ENCODE measurements at places on chromosomes 7 and 10.

GRCh38 chr7:7972128-7972527 is 3.5 kb downstream of the GLCCI1 start:
- DNase-seq, result no peak

- no peak for DNase-seq
Measured at GRCh38 chr7:142231716-142232115, 26.1 kb downstream of the PRSS58 start.

- DNase-seq, result no peak
Measured at GRCh38 chr10:29736366-29737073, 101.7 kb upstream of the SVIL start.

GRCh38 chr7:132877573-132877972 is 204.3 kb downstream of the CHCHD3 start:
- DNase-seq, result no peak

- DNase-seq, result no peak
Measured at GRCh38 chr10:59047180-59047579, 129.3 kb upstream of the PHYHIPL start.

- DNase-seq, result no peak
Measured at GRCh38 chr10:80485076-80485945, 31.2 kb downstream of the TSPAN14 start.

- no peak for DNase-seq
Measured at GRCh38 chr10:117621795-117622420, 79.4 kb downstream of the EMX2 start.

- DNase-seq, result no peak
Measured at GRCh38 chr10:54469587-54470323, 331.3 kb downstream of the PCDH15 start.

- DNase-seq, result no peak
Measured at GRCh38 chr7:94251-94801, 98.0 kb upstream of the FAM20C start.

- no peak for DNase-seq
Measured at GRCh38 chr10:28274475-28274874, 28.4 kb downstream of the MPP7 start.

- DNase-seq, result no peak
Measured at GRCh38 chr10:86690231-86690630, 21.9 kb downstream of the LDB3 start.

DNA sequence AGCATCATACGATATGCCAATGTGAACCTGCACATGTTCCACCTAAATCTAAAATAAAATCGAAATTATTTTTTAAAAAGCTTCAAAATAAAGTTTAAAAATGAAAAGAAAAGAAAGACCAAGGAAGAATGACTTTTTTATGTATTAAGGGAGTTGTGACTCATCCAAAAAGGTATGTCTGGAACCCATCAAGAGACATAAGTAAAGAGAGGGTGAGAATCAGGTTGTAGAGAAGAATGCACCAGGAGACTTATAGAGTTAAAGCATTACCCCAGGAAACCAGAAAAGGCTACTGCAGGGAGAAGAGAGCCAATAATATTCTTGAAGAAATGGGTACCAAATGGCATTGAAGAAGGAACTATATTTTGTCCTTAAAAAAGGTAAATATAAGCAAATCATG is 69.8 kb downstream of the CTTNBP2 start:
- DNase-seq, result no peak

DNA sequence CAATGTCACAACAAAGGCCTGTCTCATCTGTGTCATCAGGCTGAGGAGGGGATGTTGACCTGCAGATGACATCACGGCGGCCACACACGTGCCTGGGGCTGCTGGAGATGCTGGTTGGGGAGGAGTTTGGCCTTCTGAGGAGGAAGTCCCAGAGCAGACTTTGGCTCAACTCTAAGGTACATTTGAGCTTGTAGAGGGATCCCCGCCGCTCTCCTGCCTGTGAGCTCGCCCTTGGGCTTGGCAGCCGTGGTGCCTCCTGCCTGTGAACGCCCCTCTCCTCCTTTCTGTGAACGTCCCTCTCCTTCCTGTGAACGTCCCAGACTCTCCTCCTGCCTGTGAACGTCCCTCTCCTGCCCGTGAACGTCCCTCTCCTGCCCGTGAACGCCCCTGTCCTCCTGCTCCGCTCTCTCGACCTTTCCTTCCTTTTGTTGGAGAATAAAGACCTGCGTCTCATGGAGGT is 176.4 kb downstream of the DNAJB6 start:
- DNase-seq, result no peak

- DNase-seq, result no peak
Measured at GRCh38 chr7:26457696-26458327, 166.2 kb downstream of the SNX10 start.

- no peak for DNase-seq
Measured at GRCh38 chr7:129875160-129875559, 77.6 kb downstream of the UBE2H start.

GRCh38 chr7:116653204-116653603 is 18.8 kb upstream of the MET start:
- no peak for DNase-seq

DNA sequence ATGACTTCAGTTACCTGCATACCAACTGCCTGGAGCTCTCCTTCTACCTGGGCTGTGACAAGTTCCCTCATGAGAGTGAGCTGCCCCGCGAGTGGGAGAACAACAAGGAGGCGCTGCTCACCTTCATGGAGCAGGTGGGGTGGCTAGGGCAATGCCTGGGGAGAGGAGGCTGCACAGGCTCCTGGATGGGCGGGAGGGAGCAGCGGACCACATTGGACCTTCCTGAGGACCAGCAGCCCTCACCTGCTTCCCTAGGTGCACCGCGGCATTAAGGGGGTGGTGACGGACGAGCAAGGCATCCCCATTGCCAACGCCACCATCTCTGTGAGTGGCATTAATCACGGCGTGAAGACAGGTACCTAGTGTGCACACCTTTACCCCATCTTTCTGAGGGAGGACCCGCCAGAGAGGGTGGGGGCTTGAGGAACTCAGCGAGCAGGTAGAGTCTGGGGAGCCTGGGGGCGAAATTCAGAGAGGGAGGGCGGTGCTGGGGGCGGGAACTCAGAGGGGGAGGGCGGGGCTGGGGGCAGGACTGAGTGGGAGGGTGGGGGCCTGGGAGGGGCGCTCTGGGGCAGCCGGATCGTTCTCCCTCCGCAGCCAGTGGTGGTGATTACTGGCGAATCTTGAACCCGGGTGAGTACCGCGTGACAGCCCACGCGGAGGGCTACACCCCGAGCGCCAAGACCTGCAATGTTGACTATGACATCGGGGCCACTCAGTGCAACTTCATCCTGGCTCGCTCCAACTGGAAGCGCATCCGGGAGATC is 9.0 kb downstream of the AEBP1 start:
- DNase-seq, result no peak

DNA sequence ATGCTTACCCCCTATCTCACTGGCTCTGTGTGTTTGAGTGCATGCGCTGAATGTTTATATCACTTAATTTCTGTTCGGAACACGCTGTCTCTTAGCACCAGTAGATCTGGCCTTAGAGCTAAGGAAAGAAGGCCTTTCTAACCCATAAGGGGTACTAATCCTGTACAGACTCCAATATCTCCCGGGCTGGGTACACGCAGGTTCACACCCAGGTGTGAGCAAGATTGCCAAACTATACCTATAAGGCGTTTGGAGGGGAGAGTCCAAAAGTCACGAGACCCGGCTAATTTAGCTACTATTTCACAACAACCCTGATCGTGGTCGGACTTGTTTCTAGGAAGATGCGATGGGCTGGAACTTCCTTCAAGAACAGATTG is 727 bp upstream of the PDSS1 start:
- no peak for DNase-seq

GRCh38 chr10:24462291-24462813 is 253.4 kb downstream of the KIAA1217 start:
- DNase-seq, result no peak

GRCh38 chr10:3805791-3806461 is 20.9 kb upstream of the KLF6 start:
- DNase-seq, result peak; percentile 17

- no peak for DNase-seq
Measured at GRCh38 chr7:73980206-73980605, 47.8 kb upstream of the ELN start.

DNA sequence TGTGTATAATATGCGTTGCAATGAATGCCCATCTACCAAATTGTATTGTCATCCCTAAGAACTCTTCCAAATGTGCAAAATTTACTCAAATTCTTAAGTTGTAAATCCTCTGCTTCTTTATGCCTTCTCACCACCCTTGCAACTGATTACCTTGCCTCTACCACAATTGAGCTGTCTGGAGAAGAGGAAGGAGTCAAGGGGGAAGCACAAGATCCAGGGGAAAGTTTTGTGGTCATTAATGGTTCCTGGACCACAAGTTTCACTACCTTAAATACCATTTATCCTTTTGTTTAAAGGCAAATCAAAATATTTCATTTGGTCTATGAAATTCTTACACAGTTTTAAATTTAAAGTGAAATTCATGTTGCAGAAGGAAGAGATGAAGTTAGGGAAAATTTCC is 16.7 kb downstream of the CRPPA start:
- no peak for DNase-seq

- no peak for DNase-seq
Measured at GRCh38 chr7:30845426-30846135, 66.1 kb upstream of the AQP1 start.

- no peak for DNase-seq
Measured at GRCh38 chr7:133124974-133125373, 43.1 kb upstream of the CHCHD3 start.

DNA sequence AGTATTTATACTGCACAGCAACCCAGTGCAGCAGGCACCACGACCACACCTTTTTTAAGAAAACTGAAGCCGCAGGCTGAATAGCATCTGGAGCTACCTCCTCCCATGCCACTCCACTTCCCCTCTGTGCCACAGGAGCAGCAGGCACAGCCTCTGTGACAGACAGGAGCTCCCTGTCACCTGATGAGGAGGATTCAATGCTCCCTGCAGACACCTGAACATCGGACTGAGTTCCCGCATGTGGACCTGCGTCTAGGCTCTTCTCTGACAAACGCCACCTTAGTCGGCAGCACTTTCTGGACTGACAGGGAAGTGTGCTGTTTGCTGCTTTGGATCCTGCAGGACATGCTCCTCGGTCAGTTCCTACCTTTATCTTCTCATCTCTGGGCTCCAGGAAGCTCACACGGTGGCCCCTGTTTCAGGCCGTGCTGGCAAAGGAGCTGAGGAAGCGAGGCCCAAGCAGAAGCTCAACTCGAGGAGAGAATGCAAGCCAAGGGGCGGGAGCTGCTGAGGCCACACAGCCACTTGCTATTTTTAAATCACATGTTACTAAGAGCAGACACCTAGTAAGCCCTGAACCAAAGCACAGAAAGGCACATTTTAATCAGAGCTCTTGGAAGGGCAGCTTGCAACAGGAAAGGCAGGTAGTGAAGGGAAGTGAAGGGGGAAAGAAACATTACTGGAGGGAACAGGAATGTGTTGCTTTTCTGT is 56.6 kb downstream of the VOPP1 start:
- DNase-seq, result no peak

GRCh38 chr7:95342642-95343307 is 18.4 kb upstream of the PON1 start:
- no peak for DNase-seq

- DNase-seq, result no peak
Measured at GRCh38 chr10:116756277-116756676, 13.9 kb upstream of the HSPA12A start.

GRCh38 chr7:12719141-12719919 is 31.9 kb downstream of the ARL4A start:
- no peak for DNase-seq

GRCh38 chr10:48951707-48952106 is 12.1 kb upstream of the LRRC18 start:
- DNase-seq, result no peak

GRCh38 chr7:104967595-104967994 is 46.4 kb upstream of the KMT2E start:
- no peak for DNase-seq

GRCh38 chr10:48996329-48996728 is 56.7 kb upstream of the LRRC18 start:
- DNase-seq, result no peak

DNA sequence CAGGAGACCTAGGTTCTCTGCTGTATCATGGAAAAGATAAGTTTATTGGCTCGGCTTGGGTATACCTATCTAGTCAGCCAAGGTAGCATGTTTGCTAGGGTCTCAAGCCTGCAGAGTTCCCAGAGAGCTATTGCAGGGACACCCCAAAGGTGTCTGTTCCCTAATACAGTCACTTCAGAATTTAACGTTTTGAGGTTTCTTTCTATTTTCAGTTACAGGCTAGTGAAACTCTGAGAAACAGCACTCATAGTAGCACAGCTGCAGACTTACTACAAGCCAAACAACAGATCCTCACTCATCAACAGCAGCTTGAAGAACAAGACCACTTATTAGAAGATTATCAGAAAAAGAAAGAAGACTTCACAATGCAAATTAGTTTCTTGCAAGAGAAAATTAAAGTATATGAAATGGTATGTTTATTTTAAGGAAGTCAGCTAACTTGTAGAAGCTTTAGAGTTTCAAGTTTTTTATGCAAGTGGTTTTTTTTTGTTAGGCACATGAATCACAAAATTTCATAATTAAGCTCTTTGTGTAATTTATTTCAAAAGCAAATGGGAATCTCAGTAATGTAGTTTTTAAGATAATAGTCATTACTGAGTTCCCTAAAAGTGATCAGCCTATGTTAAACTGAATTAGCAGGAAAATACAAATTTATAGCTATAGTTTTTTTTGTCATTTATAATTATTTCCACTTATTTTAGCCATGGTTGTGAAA is 54.9 kb downstream of the AKAP9 start:
- no peak for DNase-seq

DNA sequence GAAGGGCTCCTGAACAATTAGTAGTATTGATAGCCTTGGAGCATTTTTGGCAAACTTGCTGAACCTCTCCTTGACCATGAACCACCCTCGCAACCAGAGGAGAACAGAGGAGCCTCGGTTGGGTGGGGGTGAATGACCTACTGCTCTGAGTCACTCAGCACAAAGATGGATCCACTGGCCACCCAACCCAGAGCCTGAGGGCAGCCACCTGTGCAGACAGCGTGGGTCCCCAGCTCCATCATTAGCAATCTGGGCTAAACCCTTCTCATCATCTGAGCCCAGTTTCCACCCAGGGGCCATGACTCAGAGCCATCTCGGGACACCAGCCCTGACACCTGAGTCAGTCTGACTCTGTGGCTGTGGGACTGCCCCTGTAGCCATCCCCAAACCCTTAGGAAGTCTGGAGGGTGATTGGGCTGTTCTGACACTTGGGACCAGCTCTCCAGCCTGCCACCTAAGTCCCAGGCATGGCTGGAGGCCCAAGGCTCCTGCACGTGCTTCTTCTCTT is 171.8 kb upstream of the GPR26 start:
- DNase-seq, result no peak

- no peak for DNase-seq
Measured at GRCh38 chr7:93027044-93027443, 90.7 kb downstream of the SAMD9 start.

- no peak for DNase-seq
Measured at GRCh38 chr7:26868841-26869495, 4.6 kb upstream of the SKAP2 start.

DNA sequence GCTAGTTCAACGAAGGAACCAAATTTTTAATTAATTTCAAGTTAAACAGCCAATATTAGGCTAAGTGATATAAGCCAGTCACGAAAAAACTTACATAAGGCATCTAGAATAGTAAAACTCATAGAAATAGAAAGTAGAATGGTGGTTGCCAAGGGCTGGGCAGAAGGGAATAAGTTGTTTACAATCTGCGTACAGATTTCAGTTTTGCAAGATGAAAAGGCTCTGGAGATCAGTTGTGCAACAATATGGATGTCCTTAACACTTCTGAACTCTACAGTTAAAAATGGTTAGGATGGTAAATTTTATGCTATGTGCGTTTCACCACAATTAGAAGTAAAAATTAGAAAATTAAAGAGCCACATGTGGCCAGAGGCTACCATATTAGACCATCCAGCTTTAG is 13.3 kb downstream of the SCRN1 start:
- no peak for DNase-seq
